ENCODE measurements at places on chromosomes 1 and 21.

DNA sequence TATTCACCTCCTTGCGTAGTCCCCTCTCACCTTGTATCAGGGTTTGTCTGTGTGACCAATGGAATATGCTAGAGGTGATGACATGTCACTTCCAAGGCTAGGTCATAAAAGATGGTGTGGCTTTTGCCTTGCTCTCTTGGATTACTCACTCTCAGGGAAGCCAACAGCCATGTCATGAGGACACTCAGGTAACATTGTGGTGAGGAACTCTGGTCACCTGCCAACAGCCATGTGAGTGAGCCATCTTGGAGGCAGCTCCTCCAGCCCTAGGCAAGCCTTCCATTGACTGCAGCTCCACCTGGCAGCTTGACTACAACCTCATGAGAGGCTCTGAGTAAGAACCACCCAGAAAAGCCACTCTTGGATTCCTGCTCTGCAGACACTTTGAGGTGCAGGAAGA lies 11.0 kb upstream of the HEYL start:
- DNase-seq, result no peak

- no peak for DNase-seq
These were observed 105.8 kb downstream of the TNFSF18 start for GRCh38 chr1:172944931-172945330.

DNA sequence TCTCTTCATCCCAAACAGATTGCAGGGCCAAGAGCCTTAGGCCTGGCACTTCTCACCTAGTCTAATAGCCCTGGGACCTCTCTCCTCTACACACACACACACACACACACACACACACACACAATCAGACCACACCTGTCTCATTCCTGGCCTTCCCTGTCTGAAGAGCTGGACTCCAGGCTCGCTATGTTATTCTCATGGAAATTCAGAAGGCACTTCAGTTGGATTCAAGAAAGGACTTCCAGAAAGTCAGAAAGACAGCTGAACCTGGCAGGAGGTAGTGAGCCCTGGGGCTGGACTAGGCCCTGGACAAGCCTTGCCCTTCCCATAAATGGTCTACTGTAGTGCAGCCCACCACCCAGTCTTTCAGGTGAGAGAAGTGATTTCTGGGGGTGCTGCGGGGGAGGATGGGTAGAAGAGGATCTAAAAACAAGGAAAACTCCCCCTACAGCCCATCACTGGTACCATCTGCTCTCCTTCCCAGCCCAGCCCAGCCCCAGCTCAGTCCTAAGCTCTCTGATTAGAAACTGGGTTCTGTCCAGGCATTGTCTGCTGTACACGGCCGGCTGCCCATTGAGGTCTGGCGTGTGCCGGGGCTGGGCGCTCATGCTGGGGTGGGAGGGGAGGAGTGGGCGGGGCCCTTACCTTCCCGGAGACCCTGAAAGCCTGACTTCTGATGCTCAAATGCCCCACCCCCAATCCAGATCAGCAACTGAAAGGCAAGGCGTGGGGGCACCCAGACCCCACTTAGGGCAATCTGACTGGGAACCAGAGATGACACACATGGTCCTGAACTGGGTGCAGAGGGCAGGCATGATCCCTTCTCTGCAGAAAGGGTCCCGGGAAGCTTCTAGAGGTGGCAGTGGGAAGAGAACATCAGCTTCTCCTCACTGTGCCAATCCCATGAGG lies 2.5 kb downstream of the KIF21B start:
- no peak for DNase-seq

GRCh38 chr1:7261490-7261889 lies 476.2 kb downstream of the CAMTA1 start:
- no peak for DNase-seq

DNA sequence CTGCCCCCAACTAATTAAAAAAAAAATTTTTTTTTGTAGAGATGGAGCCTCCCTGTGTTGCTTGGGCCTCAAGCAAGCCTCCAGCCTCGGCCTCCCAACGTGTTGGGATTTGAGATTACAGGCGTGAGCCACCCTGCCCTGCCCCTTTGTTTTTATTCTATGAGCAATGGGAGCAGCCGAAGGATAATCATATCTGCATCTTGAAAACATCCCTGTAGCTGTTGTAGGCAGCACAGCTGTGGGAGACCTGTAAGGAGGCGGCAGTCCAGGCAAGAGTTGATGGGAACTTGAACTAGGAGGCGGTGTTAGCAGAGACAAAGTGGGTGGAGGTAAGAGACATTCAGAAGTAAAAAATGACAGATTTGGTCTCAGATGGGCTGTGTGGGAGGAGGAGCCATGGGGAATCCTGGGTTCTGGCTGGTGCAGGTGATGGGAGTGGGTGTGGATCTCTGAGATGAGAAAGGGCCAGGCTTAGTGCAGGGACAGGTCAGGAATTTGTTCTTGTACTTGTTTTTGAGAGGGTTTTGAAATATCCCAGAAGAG lies 31.3 kb downstream of the STUM start:
- DNase-seq, result no peak

DNA sequence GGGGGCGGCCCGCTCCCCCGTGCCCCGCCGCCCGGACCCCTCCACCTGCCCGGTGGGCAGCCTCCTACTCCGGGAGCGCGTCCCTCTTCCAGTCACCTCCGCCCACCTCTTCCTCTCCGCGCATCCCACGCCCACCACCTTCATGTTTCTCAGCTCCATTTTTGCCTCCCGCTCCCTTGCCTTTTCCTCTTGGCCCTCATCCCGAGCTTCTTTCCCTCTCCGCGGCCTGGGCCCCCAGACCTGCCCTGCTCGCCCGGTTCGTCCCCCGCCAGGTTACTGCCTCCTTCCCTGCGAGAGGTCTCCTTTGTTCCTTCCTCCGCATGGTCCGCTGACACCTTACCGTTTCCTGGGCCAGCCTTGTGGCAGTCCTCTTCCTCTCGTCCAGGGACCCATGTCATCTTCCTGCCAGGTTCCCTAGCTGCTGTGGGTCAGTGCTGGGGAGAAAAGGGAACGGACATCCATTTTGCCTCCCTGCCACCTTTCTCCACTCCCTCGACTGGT lies 563 bp downstream of the QSOX1 start:
- no peak for DNase-seq

GRCh38 chr1:15618077-15618654 lies 908 bp downstream of the DDI2 start:
- peak; percentile 12 for DNase-seq

- no peak for DNase-seq
These were observed 26.6 kb downstream of the PCNT start for GRCh38 chr21:46350571-46350970.

DNA sequence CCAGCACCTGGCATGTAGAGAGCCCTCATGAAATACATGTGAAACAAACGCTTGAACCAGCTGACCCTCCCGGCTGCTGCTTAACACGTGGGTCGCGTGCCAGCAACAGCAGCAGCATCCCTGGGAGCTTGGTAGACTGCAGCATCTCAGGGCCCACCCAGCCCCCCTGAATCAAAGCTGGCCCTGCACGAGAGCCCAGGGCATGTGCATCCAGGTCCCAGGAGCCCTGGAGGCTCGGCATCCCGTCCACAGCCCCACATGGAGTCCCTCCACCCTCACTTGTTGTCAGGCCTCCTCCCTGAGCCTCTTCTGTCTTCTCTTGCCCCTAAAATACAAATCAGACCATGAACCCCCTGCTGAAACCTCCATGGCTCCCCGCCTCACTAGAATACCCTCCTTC lies 123.1 kb downstream of the MATN1 start:
- DNase-seq, result no peak

GRCh38 chr1:65114322-65114721 lies 33.7 kb upstream of the AK4 start:
- no peak for DNase-seq

GRCh38 chr1:244395965-244396364 lies 55.7 kb downstream of the ADSS2 start:
- no peak for DNase-seq

GRCh38 chr1:32516402-32516801 lies 22.8 kb upstream of the ZBTB8A start:
- DNase-seq, result no peak

DNA sequence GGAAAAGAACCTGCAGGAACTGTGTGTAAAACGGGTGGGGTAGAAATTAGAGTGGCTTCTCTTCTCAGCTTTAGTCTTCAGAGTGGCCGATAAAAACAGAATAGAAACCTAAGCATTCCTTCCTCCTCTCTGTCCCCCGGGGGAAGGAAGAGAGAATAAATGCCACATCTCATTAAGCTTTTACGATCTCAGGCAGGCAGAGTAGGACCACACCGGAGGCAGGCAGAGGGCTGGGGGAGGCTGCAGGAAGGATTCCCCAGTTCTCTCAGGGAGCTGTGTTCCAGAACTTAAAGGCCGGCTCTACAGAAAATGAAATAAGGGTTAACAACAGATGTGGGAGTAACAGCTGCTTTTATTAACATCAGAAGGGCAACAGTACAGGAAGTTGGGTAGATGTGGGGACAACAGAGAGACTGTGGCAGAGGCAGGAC lies 24.5 kb upstream of the MEF2D start:
- DNase-seq, result no peak

GRCh38 chr1:53595906-53596305 lies 136.7 kb downstream of the DMRTB1 start:
- no peak for DNase-seq

- DNase-seq, result no peak
These were observed 70.6 kb downstream of the COQ8A start for GRCh38 chr1:227010645-227011044.

GRCh38 chr1:65626003-65626402 lies 166.7 kb upstream of the PDE4B start:
- no peak for DNase-seq

DNA sequence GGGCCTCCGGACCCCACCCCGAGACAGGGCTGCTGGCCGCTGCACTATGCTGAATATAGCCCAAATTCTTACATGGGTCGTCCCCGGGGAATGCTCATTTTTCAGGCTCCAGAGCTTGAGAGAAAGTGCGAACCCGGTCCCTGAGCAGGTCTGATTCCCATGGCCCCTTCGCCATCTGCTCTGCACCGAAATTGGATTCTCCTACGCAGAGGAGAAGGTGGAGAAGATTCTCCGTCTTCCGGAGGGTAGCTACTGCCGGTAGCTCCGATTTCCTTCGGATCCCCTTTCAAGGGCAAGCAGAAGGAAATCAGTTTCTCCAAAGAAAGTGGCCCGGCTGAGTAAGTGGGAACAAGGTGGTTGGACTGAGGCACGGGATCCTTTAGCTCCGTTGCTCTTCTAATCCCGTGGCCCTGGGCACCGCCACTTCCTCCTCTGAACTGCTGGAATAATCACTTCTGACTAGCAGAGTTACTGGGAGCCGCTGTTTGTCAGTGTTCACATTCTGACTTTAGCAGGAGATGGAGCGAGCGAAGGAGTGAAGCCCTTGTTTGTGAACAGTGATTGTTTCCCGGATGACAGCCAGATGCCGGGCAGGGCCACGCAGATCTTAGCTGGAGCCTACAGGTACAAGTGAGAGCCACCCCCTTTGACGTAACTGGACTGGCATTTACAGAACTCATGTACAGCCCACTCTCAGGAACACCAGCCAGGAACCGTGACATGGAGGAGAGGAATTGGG lies 1.1 kb upstream of the ZNF496 start:
- no peak for DNase-seq

DNA sequence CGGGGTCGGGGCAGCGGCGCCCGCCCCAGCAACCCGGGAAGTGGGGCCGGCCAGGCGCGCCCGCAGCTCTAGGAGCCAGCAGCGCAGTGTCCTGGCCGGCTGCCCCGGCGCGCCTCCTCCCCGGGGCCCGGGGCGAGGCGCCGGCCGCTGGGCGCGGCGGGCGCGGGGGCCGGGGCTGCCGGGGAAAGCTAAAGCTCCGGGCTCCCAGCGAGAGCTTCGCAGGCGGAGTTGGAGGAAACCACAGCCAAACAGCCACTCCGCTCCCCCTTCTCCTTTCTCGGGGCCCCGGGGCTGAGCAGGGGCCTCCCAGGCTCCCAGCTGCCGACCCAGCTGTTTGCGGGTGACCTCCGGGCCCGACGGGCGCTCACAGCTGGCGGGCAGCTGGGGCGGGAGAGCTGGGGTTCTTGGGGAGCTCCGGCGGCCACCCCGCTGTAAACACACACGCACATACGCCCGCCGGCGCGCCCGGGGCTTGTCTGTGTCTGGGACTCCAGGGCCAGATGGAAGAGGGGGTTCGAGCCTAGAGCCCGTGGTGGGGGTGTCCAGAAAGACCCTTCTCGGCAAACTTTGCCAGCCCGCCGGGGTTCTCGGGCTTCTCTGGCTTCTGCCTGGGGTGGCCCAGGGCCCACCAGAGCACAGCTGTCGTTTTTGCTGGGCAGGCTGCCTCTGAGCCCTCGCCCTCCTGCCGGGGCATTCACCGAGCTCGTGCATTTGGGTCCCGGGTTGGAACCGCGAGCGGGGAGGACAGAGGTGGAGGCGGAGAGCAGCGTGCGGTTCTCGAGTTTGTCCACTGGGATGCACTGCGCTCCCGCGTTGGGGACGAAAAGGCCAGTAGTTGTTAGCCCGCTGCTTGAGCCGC lies 1.5 kb downstream of the AJAP1 start:
- DNase-seq, result peak; percentile 60

DNA sequence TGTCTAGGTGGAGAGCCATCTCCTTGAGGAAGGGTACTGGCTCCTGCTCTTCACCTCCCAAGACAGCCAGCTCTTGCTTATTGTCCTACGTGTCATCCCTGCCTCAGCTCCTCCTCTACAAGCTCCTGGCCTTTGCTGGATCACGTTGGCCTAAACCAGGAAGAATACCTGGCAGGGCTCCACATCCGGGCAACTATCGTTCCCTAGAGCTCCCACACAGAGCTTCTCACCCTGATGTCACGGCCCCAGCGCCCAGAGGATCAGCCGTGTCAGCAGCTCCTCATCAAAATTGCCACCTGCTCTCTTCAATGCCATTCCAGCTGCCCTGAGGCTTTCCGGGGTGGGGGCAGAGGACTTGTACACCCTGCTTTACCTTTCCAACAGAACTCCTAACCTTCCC lies 1.9 kb upstream of the TPM3 start:
- no peak for DNase-seq

DNA sequence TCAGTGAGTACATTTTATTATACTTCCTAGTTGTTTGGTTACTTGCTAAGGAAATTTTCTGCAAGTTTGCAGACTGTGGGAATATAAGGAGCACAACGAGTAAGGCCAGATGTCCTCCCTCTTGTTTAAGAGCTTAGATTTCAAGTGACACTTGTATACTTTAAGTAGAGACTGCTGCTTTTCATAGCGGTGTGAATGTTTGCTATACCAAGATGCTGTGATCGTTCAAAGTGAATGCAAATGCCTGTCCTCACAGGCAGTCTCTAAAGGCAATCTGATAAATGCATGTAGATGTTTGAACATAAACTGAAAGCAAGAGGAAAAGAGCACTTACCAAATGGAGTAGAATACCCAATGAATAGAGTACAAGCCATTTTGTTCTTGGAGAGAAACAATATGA lies 226.4 kb downstream of the NRIP1 start:
- no peak for DNase-seq

DNA sequence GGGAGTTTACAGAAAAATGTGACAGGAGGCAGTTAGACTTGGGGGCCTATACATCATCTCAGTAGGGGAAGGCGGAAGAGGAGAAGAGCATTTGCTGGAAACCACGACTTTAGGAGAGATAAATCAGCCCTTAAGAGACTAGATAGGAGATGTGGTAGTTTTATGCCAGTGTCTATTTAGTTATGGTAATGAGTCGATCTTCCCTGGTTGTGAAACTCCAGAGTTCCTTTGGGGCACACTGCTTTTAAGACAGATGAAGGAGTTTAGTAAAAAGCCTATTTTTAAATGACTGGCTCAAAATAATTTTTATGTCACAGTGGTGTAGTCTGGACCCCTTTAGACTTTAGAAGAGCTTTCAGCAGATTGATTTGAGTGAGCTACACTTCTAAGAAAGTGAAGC lies 7.8 kb downstream of the PGM1 start:
- no peak for DNase-seq
